ENCODE measurements at places on chromosomes 7 and 10. TPM values are rescaled to one million over a fixed set of nuclear protein-coding genes. Genes with fewer than 3 reads are reported as not detected.

CNNM1 gene
- 21.1 TPM for total RNA-seq

WEE2 gene
- not detected for total RNA-seq

SEMA3E gene
- total RNA-seq = 2.2 TPM

SPDYE3 gene
- not detected for total RNA-seq

GPER1 gene
- 0.69 TPM for total RNA-seq

PON3 gene
- total RNA-seq = 28.2 TPM

GIMAP6 gene
- not detected for total RNA-seq

COL28A1 gene
- 0.33 TPM for total RNA-seq
